ENCODE measurements at places on chromosomes 7 and 10.

- DNase-seq: no peak
These were observed 27.0 kb upstream of the AKR1B10 start for GRCh38 chr7:134500406-134500805.

DNA sequence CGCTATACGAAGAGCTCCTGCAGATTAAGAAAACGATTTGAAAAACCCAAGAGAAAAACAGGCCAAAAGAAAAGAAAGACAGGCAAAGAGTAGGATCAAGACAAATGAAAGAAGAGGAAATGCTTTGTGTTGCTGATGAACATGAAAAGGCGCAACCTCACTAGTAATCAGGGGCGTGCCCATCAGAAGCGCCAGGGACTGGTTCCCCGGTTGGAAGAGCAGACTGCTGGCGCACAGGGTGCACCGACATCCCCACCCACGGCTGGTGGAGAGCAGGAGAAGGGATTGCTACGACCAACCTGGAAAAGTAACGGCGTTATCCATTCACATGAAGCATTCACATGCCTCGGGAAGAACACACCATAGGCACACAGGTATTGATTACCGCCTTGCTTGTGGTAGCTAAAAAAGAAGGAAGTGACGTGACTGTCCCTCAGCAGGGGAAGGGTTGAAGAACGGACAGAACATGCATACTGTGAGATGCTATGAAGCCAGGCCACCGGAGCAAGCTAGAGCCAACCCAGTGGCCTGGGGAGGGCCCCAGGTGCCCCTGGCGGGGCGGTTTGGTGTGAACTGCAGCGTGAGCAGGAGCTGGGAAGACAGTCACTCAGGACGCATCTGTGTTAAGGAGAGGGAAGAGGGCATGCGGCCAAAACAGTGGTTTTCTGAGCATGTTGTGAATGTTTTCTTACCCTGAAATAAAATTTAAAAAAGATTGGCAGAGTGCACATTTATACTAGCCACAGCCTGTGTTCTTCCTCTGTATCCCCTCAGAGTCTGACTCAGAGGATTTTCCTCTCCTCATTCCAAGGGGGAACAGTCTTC lies 18.3 kb downstream of the AGAP3 start:
- DNase-seq: no peak

- no peak for DNase-seq
These were observed 481.6 kb downstream of the RPS24 start for GRCh38 chr10:78515038-78515872.

DNA sequence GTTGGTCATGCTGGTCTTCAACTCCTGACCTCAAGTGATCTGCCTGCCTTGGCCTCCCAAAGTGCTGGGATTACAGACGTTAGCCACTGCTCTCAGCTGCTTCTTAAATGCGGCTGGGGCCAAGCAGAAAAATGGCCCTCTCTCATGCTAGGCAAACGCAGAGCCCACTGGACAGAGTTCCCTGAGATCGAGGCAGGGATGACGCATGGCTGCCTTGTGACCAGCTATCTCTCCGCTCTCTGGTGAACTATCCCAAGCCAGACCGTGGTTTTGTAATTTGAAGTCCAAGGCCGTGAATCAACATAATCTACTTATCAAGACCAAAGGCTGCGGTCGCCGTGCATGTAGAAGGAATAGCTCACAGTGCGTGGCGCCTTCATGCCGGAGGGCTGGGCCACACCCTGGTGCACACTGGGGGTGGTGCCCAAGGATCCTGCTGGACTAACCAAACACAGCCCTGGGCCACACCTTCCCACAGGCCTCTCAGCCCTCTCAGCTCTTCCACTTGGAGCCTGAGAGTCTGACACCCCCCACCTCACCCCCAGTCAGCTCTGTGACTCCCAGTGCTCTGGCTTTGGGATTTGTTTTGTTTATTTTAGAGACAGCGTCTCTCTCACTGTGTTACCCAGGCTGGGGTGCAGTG lies 88.1 kb upstream of the CUX1 start:
- no peak for DNase-seq

DNA sequence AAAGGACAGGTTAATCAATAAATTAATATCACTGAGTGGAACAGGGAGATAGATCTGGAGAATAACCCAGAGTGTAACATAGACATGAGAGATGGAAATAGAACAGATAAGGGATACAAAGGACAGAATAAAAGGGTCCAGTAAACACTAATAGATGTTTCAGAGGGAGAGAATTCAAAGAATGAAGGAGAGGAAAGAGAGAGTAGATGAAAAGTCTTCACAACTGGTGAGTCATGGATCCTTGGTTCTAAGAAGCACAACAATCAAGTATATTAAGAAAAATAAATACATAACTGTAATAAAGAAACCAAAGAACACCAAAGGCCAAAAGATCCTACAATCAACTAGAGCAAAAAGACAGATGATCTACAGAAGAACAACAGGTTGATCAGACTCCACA lies 66.3 kb downstream of the BEND7 start:
- DNase-seq: no peak

GRCh38 chr10:125368146-125368545 lies 207.8 kb upstream of the CTBP2 start:
- no peak for DNase-seq

- DNase-seq: no peak
These were observed 441.8 kb downstream of the RPS24 start for GRCh38 chr10:78475437-78475836.

- no peak for DNase-seq
These were observed 29.8 kb downstream of the SEM1 start for GRCh38 chr7:96679886-96680285.

- no peak for DNase-seq
These were observed 201.2 kb downstream of the TCERG1L start for GRCh38 chr10:131110241-131110783.

GRCh38 chr7:147658392-147658967 lies 932.1 kb upstream of the C7orf33 start:
- DNase-seq: no peak

DNA sequence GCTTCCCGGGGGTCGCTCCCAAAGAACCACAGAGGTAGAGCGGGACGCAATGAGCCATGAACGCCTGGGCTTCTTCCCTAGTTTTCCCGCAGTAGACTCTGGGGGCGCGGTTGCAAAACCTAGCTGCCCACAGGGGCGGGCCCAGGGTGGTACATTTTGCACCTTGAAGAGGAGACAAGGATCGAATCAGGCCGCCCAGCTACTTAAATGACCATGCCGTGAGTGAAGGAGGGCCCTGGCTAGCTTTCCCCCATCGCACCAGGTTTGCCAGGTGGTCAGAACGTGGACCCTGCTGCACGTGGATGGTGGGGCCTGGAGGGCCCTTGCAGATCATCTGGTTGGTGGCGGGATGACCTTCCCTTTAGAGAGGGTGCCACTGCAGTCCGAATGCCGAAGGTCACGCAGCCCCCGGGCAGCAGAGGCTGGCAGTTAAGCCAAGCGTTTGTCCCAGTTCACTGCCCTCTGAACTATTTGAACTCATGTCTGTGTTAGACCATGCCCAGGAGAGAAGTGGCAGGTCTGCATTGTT lies 604 bp upstream of the SHTN1 start:
- no peak for DNase-seq

- DNase-seq: peak; percentile 56
These were observed 2.4 kb upstream of the UBE3C start for GRCh38 chr7:157136372-157136771.

DNA sequence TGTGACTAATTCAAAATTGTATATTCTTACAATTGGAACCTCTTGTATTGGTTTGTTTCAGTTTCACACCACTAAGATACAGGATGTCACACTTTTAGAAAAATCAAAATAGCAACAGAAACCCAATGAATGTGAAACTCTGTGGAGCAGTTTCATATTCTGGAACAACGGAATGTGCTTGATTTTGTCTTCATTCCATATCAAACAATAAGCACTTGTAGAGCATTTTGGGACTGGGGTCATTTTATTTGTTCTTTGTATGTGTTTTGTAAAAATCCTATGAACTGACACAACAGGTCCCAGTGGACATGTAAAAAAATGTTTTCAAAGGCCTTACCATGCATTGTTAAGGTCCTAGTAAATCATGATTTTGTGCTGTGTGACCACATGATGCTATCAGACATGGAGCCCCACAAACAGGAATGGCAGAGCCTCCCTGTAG lies 123.1 kb downstream of the DKK1 start:
- DNase-seq: no peak

- no peak for DNase-seq
These were observed 34.3 kb downstream of the NPY start for GRCh38 chr7:24318326-24318725.

- no peak for DNase-seq
These were observed 268.6 kb downstream of the BAMBI start for GRCh38 chr10:28945959-28946358.

GRCh38 chr10:93816123-93816747 lies 58.5 kb downstream of the LGI1 start:
- DNase-seq: no peak

- no peak for DNase-seq
These were observed 13.2 kb downstream of the ALKBH4 start for GRCh38 chr7:102451371-102452054.

DNA sequence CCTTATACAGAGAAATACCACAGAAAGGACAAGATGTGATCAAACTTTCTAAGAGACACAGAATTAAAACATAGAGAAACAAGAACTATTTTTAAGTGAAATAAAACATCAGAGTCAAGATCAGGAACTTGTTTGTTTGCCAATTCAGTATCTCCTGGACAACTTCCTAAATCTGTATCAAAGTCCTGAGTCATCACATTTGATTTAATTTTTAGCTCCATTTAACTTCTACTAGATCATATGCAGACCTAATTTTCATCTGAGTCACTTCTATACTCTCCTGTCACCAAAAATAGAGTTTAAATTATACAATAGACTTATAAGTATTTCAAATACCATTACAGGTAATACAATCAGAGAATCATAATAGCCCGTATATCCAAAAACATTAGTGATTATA lies 268.1 kb downstream of the PRKG1 start:
- no peak for DNase-seq

DNA sequence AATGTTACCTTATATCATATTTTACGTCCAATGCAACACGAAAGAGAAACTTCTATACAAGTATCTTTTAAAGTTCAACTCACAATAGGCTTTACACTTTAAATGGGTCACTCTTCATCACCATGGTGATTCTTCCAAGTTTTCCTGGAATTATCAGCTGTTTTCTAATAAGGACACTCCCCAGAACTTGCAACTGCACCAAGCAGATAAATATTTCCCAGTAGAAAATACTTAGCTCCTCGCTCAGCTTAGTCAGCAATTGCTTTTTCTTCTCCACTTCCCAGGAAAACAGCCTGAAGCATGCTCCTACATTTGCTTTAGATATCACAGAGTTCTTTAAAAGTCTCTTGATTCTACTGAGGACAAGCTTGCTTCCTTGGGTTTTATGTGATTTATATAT lies 25.7 kb upstream of the ADD3 start:
- DNase-seq: no peak

DNA sequence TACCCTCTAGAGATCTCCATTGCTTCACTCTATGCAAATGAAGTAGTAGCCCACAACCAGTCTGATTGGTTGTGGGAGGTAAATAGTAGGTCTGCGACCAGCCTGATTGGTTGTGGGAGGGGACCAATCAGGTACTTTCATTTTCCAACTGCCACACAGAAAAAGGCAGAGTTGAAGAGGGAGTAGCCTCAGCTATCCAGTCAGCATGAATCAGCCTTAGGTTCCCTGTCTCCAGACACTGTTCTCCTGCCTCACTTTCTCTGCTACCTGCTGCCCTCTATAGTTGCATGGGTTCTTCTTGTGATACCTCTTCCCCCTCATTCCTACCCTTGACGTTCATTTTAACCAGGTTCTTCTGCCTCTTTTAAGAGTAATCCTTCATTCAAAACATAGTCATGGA lies 114.5 kb upstream of the LYZL1 start:
- DNase-seq: no peak

GRCh38 chr10:88881922-88882645 lies 2.0 kb downstream of the STAMBPL1 start:
- DNase-seq: no peak

- DNase-seq: no peak
These were observed 61.5 kb downstream of the GNA12 start for GRCh38 chr7:2782565-2782964.

DNA sequence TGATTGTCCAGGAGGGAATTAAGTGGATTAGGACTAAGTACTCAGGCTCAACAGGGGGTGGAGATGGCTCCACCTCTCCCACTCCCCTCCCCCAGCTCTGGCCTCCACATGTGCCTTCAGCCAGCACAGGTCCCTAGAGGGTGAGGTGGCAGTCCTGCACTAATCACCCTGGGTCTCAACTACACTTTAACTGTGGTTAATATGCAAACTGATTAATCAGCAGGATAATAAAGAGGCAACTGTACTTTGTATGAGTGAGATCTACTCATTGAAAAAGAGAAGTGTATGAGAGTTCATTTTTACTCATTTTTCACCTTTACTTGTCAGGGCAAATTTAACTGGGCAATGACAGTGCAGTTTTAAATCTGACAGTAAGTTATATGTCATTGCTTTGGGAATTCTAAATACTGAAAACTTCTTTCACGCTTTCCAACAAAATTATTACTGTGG lies 223.8 kb upstream of the CCDC6 start:
- DNase-seq: no peak

GRCh38 chr7:2621061-2621828 lies 10.5 kb upstream of the TTYH3 start:
- DNase-seq: no peak

DNA sequence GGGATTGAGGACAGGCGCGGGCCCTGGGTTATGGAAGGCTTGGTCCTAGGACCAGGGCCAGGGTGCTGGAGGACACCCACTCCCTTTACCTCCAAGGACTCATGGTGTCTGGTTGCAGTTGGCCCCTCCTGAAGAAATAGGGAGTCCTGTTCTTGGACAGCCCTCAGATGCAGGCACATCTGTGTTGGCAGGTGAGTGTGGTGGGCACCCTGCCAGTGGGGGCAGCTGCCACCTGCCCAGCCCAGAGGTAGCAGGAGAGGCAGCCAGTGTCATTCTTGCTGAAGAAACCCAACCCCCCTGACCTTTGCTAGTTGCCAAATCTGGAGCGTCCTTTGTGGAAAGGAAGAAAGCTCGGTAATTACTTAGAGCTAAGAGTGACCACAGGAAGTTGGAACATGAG lies 8.3 kb downstream of the GALNT17 start:
- DNase-seq: no peak

- no peak for DNase-seq
These were observed 7.9 kb downstream of the CALML3 start for GRCh38 chr10:5532618-5533097.

- no peak for DNase-seq
These were observed 49.0 kb upstream of the TPK1 start for GRCh38 chr7:144884896-144885295.

DNA sequence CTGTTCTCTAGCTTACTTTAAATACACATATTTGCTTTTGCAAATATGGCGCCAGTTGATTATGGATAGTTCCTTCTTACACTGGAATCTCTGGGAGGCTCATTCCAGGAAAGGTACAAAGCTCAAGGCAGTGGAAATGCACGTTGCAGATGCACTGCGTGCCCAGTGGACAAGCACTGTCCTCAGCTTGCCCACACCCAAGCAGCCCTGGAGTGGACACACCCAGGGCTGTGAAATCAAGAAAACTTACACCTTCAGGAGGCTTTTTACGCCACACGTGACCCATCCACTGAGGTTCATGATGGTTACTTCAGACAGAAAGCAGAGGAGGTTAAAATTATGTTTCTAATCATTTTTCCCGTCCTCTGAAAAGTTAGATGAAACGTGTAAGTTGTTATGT lies 248.5 kb downstream of the VTI1A start:
- DNase-seq: no peak

All from non-pigmented ciliary epithelial cell (primary cell).